SHP77 (cell line): ENCODE measurements at places on chromosomes 4 and X.

DNA sequence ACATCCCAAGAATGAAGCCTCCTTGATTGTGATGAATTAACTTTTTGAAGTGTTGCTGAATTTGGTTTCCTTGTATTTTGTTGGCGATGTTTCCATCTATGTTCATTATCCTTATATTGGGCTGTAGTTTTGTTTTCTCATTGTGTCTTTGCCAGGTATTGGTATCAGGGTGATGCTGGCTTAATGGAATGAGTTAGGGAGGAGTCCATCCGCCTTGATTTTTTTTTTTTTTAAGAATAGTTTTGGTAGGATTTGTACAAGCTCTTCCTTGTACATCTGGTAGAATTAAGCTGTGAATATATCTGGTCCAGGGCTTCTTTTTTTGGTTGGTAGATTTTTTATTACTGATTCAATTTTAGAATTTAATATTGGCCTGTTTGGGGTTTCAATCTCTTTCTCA is 166.1 kb upstream of the WDFY3 start:
- no peak for DNase-seq

DNA sequence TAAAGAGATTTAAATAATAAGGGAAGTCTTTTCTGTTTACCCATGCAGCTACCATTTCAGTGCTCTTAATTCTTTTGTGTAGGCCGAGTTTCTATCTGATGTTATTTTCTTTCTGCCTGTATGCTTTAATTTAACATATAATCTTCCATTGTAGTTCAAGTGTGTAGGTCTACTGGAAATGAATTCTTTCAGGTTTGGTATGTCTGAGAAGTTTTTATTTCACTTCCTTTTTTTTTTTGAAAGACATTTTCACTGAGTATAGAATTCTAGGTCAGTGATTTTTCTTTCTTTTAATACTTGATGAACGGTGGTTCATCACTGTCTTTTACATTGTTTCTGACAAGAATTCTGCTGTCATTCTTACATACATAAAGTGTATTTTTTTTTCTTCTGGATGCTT is 42.1 kb downstream of the VAMP7 start:
- DNase-seq = no peak

DNA sequence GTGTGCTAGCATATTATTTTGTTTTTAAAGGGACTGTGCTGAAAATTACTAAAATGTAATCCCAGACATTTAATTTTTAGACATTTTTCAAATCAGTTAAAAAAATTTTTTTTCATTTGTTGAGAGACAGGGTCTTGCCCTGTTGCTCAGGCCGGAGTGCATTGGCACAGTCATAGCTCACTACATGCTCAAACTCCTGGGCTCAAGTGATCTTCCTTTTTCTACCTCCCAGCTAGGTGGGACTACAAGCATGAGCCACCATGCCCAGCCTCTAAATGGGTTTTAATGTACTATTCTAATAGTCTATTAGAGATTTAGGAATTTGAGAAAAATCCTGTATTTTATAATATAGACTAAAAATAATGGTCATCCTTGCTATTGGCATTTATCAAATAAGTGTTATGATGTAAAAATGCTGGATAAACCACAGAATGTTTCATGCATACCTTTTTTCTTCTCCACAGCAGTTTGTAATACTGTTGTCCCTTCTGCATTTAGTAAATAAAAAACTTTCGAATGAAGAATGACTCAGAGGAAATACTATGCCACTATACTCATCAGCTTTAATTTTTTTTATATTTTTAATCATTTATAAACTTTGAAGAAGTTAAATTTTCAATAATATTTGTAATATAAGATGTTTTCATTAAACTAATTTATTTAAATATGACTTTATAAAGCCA is 29.9 kb downstream of the CPEB2 start:
- no peak for DNase-seq

DNA sequence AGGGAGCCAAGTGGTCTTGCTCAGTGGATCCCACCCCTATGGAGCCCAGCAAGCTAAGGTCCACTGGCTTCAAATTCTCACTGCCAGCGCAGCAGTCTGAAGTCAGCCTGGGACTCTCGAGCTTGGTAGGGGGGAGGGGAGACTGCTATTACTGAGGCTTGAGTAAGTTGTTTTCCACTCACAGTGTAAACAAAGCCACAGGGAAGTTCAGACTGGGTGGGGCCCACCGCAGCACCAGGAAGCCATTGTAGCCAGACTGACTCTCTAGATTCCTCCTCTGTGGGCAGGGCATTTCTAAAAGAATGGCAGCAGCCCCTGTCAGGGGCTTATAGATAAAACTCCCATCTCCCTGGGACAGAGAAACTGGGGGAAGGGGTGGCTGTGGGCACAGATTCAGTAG is 721.0 kb upstream of the NDST4 start:
- DNase-seq = no peak

- no peak for DNase-seq
These were observed 101.5 kb upstream of the LIMCH1 start for GRCh38 chr4:41436419-41436818.

GRCh38 chr4:24476282-24476681 is 108.1 kb downstream of the DHX15 start:
- no peak for DNase-seq
